ENCODE measurements at places on chromosomes 3 and 15. TPM values are rescaled to one million over a fixed set of nuclear protein-coding genes. Genes with fewer than 3 reads are reported as not detected.
A peak's percentile ranks its signal among the peaks of the same experiment; 100 is the strongest.

DNA sequence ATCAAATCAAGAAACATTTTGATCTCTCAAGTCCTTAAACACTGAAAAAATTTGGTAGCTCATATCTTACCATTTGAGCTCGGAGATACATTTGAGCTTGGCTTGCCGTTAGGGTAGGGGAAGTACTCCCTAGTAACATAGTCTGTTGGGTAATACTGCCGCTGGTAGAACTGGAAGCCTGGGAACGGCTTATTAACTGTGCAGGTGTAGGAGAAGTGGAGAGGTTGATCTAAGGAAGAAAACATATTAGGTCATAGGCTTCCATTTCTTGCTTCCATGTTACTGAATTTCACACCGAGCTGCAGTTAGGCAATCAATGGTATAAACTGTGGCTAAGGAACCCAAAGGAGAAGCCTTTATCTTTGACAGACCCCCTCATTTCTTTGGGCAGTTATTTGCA, 32.5 kb downstream of the PHC3 start:
- no peak for DNase-seq

GRCh38 chr15:38564557-38565286, at the start of gene RASGRP1:
RASGRP1 (minus strand) TSS chr15:38564814; CDS start chr15:38564628, 186 bp downstream.
- DNase-seq, result no peak

- DNase-seq, result no peak
Measured at GRCh38 chr3:153348457-153349107, 186.6 kb downstream of the RAP2B start.

HCN4 gene
- not detected for total RNA-seq

COLQ gene
- 0.79 TPM for total RNA-seq

DNA sequence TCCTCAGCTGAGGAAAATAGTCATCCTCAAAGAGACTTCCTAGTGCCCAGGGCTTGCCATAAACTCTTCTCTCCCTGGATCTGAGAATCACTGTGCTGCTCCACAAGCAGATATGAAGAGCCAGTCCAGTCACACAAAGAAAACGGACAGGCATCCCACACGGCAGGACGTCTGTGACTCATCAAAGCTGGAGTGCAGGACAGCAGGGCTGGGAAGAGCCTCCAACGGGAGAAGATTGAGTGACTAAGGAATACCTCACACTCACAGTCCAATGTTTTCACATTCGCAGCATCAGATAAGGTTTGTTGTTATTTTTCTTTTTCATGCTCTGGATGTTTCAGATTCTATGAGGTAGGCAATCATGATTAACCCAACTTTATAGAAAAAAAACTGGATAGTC, 57.8 kb downstream of the NEK10 start:
- peak; percentile 74 for DNase-seq

- no peak for DNase-seq
Measured at GRCh38 chr3:23253214-23253613, 50.1 kb downstream of the UBE2E2 start.

DNAH12 gene
- 0.22 TPM for total RNA-seq

DNA sequence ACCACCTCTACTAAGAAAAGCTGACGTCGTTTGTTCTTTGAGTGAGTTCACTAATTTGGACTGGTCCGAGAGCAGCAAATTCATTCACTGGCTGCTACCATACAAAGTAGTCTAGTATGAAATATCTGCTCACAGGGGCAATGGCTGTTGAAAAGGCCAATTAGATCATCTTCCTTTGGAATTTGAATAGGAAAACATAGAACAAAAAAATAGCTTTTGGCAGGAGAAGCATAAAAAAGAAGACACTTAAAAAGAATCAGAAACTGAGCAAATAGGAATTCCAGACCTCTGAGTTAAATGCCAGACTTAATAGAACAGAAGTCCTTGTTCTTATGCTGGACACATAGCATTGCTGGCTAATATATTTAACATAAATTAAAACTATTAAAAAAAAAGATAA, 159.3 kb downstream of the IL1RAP start:
- DNase-seq, result no peak

- DNase-seq, result peak; percentile 48
Measured at GRCh38 chr3:14548321-14548729, 8.2 kb upstream of the GRIP2 start.

- no peak for DNase-seq
Measured at GRCh38 chr3:10547841-10548783, 42.7 kb upstream of the ATP2B2 start.

DNA sequence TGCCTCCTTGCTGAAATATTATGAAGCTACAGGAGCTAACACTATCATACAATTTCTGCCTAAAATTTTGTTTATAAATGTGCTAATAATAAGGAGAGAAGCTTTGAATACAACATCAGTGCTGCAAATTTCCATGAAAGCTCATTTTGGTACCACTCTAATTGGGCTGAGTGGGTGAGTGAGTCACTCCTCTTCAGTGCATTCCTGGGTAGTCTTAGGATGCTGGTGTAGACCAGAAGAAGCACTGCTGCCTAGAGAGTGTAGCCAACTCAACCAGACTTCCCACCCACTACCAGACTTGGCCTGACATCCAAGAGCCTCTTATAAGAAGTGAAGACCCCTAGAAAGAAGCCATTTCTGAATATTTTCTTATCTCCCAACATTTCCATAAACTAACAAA, 32.5 kb upstream of the CCDC54 start:
- no peak for DNase-seq

DNA sequence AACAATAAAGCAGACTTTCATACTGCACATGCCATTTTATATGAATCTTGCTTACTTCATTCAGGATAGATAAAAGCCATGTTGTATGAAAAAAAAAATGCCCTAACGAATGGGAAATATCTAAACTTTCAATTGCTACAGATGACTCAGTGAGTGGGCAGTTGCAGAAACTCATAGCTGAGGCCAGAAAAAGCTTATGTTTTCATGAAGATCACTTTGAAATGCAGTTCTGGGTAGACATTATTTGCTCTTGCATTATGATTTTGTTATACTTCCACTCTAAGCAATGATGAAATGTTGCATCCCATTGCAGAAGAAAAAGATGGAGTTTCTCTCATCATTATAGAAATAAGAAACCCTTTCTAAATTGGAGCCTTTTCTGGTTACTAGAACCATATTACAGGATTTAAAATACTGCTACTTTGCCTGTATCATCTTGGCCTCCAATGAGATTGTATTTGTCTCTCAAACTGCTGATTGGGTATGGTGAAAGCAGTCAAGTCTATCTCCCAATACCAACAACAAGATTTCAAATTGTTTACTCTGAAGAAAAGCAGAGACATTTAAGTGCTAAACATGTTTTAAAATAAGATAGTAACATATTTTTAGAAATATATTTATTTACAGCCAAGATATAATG, 17.0 kb downstream of the PEAK1 start:
- no peak for DNase-seq

- DNase-seq, result no peak
Measured at GRCh38 chr3:48989126-48989795, 780 bp upstream of the P4HTM start.

DTWD1 gene
- 24.5 TPM for total RNA-seq

SECISBP2L gene
- 33.2 TPM for total RNA-seq

GRIP2 gene
- not detected for total RNA-seq

FAM81A gene
- total RNA-seq, result 7.0 TPM

GPR171 gene
- not detected for total RNA-seq

C3orf20 gene
- not detected for total RNA-seq

DNA sequence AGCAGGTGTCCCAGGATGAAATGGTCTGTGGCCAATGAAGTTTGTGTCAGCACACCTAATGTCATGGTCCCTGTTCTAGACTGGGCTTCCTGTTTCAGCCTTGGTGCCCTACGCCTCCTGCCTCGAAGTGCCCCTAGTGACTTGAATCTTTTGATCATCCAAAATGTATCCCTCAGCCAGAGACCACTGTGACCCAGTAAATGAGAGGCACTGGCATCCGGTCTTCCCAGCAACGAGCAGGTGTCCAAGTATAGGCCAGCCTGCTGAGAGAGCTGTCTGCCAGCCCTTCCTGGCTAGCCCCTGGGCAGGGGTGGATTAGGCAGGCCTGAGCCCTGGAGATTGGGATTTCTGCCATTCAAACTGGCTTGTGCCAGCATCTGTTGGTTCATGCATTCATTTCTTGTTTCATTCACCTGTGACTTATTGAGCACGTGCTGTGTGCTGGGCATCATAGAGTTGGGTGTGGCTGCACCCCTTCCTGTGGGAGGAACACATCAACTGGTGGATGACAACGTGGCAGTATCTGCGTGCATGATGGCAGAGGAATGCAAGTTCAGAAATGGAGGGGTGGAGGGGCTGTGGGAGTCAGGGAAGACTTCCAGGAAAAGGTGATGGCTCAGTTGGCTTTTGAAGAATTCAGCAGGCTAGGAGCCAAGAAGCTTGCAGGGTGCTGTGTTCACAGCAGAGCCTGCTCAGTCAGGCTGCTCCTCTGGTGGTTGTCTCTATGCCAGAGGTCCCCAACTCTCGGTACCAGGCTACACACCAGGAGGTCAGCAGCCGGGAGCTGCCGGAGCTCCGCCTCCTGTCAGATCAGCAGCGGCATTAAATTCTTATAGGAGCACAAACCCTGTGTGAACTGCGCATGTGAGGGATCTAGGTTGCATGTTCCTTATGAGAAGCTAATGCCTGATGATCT, 21.6 kb downstream of the ESYT3 start:
- no peak for DNase-seq
